ENCODE measurements at places on chromosomes 1 and 21.

- no peak for DNase-seq
Observed at GRCh38 chr1:57411262-57411661, 12.6 kb downstream of the DAB1 start.

- no peak for DNase-seq
Observed at GRCh38 chr1:63448731-63449246, 74.2 kb downstream of the ITGB3BP start.

GRCh38 chr1:221783936-221784335 lies 42.0 kb upstream of the DUSP10 start:
- no peak for DNase-seq

DNA sequence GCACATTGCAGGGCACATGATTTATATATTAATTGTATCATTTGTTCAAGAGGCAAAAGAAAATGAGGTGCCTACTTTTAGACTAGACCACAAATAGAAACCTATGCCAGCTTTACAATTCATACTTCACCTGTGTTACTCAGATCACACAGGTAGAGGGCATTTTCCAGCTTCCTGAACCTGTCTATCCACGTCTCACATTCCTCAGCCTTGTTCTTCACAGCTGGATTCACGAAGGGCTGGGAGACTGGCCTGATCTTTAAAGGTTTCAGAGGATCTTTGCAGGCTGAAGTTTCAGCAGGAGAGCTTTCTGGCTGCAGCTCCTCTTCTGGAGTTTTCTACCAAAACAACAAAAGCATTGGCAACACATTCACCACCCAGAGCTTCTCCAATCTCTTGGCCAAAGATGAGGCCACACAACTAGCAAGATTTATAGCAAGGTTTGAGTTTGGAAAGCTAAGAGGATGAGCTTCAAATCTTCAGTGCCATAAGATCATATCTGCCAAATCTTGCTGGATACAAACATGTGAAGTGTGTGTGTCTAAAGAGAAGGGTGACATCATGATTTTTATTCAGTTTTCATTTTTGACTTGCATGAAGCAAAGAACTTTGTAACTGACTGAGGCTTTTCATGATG lies 71.0 kb upstream of the CYP2J2 start:
- no peak for DNase-seq

DNA sequence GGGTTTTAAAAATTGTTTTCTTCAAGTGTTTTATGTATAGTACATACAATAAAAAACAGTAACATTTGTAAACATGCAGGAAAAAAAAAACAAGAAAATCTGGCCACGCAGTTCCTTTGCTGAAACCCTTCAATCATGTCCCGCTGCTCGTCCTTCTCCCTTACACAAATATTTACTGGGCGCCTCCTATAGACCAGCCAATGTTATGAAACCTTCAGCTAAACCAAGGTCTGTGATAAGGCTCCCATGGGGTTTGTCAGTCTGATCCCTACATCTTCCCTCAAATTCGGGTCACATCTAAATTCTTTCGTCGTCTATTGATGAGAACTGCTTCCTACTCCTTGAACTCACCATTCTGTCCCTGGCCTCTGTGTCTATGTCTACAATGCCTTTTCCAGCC lies 583.9 kb downstream of the SMYD3 start:
- DNase-seq: no peak

DNA sequence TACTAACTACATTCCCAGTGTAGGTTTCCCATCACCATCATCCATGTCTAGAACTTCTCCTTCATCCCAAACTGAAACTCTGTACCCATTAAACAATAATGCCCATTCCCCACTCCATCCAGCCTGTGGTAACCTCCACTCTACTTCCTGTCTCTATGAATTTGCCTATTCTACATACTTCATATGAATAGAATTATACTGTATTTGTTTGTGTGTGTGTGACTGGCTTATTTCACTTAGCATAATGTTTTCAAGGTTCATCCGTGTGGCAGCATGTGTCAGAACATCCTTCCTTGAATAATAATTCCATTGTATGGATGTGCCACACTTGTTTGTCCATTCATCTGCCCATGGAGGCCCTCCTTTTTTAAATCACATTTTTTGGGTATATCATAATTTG lies 35.7 kb downstream of the ATP2B4 start:
- no peak for DNase-seq

GRCh38 chr1:217407534-217408001 lies 223.3 kb downstream of the GPATCH2 start:
- DNase-seq: no peak

DNA sequence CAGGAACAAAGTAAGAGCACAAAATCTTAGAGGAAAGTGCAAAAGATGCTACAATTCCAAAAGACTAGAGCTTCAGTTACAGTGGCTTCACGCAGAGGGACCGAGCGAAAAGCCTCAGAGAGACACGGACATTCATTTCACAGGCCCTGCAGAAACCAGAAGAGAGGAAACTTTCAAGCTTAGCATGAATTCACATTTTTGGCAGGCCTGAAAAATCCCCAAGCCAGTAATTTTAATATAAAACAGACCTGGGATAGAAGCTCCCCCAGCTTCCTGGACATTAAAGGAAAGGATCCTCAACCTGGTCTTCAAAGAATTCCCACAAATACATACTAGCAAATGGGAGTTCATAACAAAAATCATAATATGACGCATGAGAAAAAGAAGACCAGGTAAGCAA lies 66.2 kb downstream of the HSF2BP start:
- DNase-seq: no peak

GRCh38 chr1:176691251-176692228 lies 228.6 kb downstream of the PAPPA2 start:
- peak; percentile 20 for DNase-seq

DNA sequence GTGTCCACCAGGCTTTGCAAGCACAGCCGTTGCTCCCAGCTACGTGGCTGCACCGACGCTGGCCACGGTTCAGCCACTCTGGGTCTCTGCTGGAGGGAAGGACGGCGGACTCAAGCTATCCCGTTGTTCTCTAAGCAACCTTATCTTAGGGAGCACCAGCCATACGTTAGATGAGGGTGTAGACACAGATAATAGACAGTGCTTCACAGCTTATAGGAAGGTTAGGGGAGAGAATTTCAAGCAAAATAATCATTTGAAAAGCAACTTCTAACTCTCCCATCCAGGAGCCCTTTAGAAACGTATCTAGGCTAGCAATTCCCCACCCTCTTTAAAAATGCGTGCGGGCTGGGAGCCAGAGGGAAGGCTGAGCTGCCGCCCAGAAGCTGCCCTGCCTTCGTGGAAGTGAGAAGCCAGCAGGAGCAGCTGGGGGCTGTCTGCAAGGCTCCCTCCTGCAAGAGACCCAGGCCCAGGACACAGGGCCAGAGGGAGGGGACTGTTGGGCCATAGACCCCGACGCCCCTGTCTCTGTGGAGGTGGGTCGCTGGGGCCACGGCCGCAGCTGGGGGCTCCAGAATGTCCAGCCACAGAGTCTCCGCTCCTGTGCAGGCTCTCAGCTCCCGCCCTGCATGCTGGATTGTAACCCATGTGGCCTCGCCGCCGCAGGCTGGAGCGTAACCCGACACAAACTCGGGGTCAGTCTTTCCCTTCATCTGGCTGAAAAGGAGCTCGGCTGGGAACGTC lies 31.2 kb upstream of the COL6A2 start:
- DNase-seq: no peak

DNA sequence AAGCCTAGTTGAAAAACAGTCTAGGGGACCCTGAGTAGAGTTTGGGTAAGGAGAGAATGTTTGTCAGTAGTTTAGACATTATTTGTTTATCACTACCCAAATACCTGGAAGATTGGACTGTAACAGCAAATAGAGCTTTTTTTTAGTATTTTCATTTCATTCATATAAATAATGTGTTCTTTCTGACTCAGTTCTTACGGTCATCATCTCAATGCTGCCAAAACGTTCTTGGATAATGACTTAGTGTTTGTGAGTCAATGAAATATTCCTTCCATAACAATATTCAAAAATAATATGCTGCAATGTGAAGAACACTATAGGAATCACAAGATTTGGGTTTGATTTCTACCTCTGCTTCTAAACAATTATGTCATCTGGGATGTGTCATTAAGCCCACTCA lies 400.0 kb upstream of the PKN2 start:
- DNase-seq: no peak

GRCh38 chr1:16204634-16205333 lies 7.7 kb downstream of the ARHGEF19 start:
- DNase-seq: no peak

GRCh38 chr1:153541641-153542590 lies 1.2 kb upstream of the S100A5 start:
- DNase-seq: no peak

DNA sequence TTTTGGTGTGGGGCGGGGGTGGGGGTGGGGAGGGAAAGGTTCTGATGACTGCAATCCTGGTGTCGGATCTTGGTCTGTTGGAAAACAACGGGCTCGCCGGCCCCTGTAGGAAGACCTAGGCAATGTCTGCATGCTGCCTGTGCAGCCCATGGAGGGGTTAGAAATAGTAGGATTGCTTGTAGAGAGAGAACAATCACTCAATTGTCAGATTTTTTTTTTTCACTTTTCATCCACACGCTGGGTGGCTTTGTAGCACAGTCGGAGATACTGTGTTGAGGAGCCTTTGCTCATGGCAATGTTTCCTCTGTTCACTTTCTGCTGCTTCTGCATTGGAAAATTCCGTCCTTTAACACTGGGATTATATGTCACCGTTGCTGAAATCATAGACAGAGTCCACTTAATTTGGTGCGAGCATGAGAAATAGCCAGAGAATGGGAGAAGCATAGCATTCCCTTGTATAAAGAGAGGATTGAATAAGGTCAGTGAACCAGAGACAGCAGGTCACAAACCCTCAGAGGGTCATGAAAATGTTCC lies 107.5 kb downstream of the MRPS6 start:
- no peak for DNase-seq

- DNase-seq: no peak
Observed at GRCh38 chr1:1082239-1082775, 8.2 kb upstream of the RNF223 start.

- DNase-seq: no peak
Observed at GRCh38 chr1:14921057-14921456, 232.5 kb upstream of the TMEM51 start.

GRCh38 chr1:33274446-33274845 lies 18.2 kb downstream of the ZNF362 start:
- no peak for DNase-seq

DNA sequence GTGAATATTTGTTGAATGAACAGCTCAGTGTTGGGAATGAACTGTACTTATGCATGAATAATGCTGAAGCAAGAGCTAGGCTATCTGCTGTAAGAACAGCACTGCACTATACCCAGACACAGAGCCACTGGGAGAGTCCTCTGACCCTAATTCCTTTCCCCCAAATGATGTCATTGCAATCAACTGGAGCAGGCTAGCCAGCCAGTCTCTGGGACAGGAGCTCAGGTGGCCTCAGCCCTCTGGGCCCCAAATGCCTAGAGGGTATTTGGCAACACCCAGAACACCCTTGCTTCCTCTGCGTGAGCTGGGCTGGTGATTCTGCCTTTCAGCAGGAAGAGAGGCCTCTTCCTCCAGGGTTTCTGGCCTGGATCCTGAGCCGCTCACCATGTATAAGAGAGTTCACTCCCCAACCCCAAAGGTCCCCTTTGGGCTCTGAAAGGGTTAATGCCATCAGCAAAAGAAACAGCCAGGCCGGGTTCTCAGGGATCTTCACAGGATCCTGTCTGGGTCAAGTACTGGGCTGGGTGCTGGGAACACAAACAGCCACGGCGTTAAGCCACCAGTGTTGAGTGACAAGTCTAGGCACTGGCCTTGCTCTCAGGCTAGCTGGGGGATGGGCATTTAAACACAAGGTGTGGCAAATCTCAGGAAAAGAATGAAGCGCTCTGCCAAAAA lies 3.7 kb upstream of the PADI4 start:
- peak; percentile 75 for DNase-seq

- DNase-seq: no peak
Observed at GRCh38 chr1:245588116-245588639, 433.4 kb downstream of the KIF26B start.

DNA sequence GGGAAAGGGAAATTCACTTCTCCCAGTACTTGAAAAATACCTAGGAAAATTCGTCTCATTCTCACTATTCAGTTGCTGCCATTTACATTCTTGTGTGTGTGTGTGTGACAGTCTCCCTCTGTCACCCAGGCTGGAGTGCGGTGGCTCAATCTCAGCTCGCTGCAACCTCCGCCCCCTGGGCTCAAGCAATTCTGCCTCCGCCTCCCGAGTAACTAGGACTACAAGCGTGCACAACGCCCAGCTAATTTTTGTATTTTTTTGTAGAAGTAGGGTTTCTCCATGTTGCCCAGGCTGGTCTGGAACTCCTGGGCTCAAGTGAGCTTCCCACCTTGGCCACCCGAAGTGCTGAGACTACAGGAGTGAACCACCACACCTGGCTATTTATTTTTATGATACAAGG lies 1.2 kb downstream of the SNAPIN start:
- no peak for DNase-seq

DNA sequence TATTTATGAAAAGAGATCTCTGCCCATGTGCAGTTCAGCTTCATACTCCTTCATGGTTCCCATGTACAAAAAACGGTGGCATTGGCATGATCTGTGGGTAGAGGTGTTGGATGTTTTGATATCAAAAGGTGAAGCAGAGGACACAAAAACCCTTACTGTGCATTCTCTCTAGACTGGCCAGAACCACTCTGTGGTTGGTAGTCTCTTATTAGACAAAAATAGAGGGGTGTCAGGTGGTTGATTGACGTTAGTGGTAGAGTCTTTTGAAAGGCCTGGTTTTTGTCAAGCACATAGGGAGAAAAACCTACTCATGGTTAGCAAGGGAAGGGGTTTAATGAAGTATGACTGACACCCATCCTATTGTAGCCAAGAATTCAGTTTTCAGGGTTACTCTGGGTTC lies 400.0 kb upstream of the TMPRSS15 start:
- DNase-seq: no peak

DNA sequence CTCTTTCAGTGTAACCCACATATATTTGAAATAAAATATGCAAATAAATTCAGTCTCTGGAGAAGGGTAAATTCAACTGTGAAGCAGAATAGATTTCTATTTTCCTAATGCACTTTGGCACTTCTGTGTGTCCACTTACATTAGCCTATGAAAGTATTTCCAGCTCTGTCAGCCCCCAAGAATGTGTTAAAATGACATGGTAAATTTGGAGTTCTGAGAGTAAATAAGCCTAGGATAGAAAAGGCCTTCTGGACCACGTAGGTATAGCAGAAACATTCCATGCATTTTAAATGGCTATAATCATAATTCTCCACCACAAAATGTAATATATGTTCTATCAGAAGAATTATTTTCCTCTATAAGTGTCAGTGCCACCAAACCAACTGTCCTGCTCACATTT lies 276.2 kb downstream of the NEGR1 start:
- DNase-seq: no peak

DNA sequence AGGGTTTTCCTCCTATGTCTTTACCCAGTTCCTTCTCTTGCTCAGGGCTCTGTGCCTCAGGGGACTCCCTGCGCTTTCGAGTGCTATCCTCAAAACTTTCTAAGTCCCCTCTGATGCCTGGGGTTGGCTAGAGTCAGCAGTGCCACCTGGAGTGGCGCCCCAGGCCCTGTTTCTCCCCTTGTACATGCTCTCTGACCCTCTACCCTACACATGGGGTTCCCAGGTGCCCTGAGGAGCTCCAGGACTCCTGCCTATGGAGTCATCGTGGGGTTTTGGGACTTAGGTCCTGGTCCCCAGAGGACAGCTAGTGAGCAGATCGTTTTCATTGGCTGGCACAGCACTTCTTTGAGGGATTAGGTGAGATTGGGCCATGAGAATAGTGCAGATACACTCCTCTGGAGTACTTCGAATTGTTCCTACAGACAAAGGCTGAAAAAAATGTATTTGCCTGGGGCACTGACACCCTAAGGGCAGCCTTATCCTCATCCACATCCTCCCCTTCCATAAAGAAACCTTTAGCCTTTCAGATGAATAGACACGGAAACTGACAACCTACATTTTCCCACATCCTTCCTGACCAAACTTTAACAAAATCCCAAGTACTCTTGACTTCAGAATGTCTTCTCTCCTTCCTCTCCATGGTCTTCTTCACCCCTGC lies 41.5 kb downstream of the LGR6 start:
- DNase-seq: no peak

Data from CMK (cell line).